ENCODE measurements at places on chromosomes 4 and X.

DNA sequence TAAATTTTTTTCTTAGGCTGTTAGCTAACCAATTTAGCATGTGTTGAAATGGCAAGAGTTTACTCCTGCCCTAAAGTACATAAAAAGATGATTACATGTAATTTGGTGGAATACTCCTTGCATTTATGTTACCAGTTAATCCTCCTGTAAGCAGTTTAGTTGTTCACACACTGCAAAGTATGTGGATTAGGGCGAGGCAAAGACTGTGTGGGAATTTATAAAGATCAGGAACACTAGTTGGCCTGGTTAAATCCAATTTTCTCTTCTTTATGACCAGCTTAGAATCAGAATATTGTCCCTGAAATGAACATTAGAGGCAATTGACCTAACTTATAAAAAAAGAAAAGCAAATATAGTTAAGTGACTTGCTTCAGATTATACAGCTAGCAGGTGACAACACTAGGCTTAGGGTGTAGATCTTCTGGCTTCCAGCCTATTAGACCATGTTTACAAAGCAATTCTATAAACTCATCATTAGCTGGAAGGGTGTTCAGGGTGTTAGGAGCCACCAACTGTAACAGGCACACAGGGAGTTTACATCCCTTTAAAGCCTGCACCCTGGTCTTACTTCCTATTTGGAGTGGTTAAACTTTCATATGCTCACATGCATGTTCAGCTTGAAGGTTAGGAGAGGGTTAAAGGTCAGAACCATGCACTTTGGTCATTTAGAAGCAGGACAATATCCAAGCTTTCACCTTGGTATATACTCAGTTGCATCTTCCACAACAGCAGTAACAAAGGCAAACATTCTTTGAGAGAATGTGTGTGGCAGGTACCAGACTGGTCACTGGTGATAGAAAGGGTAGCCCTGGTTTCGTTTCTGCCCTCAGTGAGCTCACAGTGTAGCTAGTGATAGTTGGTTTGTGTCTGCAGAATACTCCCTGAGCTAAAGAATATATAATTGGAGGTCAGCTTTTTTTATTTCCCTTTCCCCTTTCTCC, 72.6 kb downstream of the GC start:
- no peak for DNase-seq

DNA sequence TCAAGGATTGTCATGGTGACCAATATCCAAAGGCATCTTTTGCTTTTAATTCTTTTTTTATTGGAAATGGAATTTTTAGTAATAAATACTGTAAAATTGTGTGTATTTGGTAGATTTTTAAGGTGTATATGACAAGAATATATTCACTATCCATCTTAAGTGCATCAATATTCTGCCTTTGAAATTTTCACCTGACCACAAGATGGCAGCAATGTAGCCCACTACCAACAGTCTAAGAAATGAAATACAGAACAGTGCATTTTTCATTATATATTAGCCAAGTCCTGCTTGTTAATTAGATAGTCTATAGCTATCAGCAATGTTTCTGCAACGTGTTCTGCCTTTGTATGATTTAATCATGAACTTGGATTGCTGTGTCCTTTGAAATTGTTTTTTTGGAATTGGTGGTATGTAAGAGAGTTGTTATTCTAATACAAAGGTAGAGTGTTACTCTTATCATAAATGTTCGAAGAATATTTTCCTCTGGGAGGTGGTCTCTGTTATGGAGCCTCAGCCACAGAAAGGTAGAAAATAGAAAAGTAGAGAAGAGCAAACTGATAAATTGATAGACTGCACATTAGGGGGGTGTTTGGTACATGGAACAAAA, 38.2 kb downstream of the HPGDS start:
- DNase-seq: peak; percentile 6

DNA sequence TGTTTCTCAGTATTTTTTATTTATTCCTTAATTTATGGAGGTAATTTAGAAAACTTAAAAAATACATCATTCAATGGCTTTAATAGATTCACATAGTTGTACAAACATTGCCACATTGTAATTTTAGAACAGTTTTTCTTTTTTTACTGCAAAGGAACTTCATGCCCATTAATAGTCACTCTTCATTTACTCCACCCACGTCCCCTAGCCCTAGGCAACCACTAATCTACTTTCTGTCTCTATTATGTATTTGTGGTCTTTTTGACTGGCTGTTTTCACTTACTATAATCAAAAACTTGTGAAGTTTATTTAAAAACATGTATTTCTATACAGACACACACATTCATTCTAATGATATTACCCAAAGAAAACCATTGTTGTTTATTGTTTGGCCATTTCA, 664.8 kb downstream of the GRID2 start:
- no peak for DNase-seq

- no peak for DNase-seq
These were observed 67.6 kb upstream of the GYPA start for GRCh38 chr4:144208074-144208473.

- peak; percentile 13 for DNase-seq
These were observed 58.1 kb upstream of the PARM1 start for GRCh38 chr4:74874753-74875367.

- no peak for DNase-seq
These were observed 103.5 kb downstream of the CNOT6L start for GRCh38 chr4:77715414-77716290.

DNA sequence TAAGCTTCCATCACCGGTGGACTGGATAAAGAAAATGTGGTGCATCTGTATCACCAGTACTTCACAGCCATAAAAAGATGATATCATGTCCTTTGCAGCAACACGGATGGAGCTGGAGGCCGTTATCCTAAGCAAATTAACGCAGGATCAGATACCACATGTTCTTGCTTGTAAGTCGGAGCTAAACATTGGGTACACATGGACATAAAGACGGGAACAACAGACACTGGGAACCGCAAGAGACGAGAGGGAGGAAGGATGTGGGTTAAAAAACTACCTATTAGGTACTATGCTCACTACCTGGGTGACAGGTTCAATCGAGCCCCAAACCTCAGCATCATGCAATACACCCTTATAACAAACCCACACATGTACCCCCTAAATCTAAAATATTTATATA, 16.3 kb upstream of the IDS start:
- DNase-seq: no peak

DNA sequence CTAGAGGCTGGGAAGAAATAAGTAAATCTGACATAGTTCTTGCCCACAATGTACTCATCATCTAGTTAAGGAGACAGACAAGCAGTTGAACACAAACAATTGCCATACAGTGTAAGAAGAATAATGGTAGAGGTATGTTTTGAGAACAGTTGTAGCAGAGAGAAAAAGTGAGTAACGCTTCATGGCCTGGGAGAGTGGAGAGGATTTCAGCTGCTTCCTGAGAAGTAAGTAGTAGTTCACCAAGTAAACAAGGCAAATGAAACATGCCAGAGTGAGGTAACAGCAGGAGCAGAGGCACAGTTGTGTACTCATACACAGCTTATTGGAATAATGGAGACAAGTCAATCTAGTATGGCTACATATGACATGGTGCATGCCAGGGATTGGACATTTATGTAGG, 53.6 kb upstream of the RAP2C start:
- no peak for DNase-seq

- no peak for DNase-seq
These were observed 13.0 kb downstream of the SMARCA1 start for GRCh38 chrX:129510331-129510730.

DNA sequence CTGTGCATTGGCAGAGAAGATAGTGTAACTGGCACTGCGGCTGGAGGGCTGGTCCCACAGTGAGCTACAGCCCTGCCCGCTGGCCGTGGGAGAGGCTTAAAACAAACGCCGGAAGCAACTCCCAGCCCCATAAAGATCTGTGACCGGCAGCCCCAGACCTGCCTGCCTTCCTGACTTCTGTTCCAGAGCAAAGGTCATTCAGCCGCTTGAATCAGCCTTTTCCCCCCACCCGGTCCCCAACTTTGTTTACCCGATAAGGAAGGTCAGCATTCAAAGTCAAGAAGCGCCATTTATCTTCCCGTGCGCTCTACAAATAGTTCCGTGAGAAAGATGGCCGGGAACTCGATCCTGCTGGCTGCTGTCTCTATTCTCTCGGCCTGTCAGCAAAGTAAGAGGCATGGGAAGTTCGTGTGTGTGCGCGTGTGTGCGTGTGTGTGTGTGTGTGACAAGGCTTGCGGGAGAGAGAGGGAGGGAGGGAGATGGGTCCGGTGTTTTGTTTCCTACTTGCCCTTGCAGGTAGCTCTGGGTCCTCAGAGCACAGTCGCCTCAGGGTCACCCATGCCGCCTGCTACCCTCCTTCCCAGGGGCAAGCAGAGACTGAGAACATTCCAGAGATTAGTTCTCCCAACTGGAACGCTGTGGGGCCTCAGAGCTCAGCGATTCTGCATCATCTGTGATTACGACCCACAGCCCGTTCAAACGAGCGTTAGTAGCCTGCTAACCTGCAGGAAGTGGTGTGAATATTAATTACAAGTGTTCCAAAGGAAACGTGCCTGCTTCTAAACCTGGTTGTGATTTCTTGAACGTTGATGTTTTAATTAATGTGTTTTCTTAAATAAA, at the start of gene MGST2:
Gene MGST2, plus strand, starts transcription at position 130 of the 840 bp plus-strand sequence. Its CDS starts 201 bp downstream, at position 331.
- peak; percentile 63 for DNase-seq

GRCh38 chr4:32589853-32590252, 1869.7 kb downstream of the PCDH7 start:
- no peak for DNase-seq

DNA sequence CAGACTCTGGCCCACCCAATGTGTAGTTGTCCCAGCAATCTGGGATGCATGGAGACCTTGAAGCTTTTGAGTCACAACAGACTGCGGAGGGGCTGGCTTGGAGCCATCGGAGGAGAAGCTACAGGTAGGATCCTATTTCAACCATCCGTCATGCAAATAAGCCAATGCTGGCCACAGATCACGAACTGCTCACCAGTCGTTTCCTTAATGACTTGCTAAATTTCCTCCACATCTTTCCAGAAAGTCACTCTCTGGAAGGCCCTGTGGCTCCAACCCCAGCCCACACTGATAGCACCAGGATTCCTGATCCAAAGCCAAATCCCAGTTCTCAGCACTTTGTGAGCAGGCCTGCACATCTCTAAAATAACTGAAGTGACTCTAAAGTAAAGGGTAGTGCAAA, 321.3 kb downstream of the RAB28 start:
- no peak for DNase-seq

DNA sequence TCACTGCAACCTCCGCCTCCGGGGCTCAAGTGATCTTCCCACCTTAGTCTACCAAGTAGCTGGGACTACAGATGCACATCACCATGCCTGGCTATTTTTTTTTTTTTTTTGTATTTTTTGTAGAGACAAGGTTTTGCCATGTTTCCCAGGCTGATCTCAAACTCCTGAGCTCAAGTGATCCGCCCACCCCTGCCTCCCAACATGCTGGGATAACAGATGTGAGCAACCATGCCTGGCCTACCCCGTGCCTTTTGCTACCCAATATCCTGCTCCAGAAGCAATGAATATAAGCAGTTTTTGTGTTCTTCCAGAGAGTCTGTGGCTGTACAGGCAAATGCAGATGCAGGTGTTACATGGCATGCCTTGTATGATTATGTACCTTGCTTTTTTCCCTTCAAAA, 50.5 kb downstream of the TBC1D14 start:
- DNase-seq: no peak

DNA sequence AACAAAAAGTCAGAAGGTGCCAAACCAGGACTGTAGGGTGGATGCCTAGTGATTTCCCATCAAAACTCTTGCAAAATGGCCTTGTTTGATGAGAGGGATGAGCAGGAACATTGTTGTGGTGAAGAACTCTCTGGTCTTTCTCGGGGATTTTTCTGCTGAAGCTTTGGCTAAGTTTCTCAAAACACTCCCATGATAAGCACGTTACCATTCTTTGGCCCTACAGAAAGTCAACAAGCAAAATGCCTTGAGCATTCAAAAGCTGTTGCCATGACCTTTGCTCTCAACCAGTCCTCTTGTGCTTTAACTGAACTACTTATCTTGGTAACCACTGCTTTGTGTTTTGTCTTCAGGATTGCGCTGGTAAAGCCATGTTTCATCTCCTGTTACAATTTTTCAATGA, 3.0 kb upstream of the SEC31A start:
- no peak for DNase-seq

DNA sequence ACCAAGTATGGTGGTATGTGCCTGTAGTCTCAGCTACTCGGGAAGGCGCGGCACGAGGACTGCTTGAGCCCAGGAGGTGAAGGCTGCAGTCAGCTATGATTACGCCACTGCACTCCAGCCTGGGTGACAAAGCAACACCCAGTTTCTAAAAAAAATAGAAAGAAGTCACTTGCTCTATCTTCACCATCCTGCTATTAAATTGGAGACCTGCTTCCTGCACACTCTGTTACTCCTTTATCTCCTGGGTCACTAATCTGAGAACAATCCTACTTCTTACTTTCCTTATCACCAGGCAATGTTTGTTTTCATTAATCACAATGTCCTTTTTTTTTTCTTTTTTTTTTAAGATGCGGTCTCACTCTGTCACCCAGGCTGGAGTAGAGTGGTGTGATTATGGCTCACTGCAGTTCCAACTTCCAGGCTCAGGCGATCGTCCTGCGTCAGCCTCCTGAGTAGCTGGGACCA, 16.2 kb downstream of the PRKX start:
- DNase-seq: no peak

- peak; percentile 79 for DNase-seq
These were observed 102.0 kb downstream of the PTTG2 start for GRCh38 chr4:38062088-38062775.

- DNase-seq: no peak
These were observed 10.0 kb downstream of the N4BP2 start for GRCh38 chr4:40066651-40067050.

GRCh38 chrX:50818986-50819385, 5.0 kb upstream of the SHROOM4 start:
- DNase-seq: no peak

- no peak for DNase-seq
These were observed 68.7 kb downstream of the SORCS2 start for GRCh38 chr4:7261087-7261486.

- DNase-seq: no peak
These were observed 281.7 kb upstream of the PITX2 start for GRCh38 chr4:110904435-110905065.

DNA sequence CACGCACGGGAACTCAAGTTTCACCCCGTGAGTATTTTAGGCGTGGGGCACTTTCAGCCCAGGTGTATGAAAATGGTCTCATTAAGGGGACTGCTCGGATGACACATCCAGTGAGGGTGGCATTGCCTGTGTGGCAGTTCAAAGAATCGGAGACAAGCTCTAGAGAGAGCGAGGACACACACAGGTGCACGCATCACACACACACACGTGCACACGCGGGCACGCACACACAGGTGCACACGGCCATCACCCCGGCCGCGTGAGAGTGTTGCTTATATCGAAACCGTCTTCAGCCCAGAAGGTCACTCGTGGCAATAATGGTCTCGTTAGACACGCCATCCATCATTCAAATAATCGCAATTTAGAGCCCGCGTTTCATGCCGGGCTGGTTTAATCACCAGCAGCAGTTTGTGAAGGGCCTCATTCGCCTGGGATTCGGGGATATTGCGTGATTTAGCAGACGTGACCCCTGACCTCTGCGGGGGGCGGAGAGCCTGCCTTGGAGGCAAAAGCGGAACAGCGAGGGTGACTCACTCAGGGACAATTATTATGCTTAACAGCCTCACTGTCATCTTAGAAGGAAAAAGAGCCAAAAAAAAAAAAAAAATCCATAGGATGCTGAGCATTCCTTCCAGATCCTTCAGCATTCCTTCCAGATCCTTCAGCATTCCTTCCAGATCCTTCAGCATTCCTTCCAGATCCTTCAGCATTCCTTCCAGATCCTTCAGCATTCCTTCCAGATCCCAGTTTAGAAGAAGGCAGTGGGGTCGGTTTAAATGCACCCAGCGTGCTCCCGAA, 89.4 kb upstream of the PPP2R3B start:
- no peak for DNase-seq

Data from activated CD4-positive, alpha-beta T cell treated with anti-CD3 and anti-CD28 coated beads for 48 hours (primary cell).